ENCODE measurements at places on chromosomes 5 and 9. TPM values are rescaled to one million over a fixed set of nuclear protein-coding genes. Genes with fewer than 3 reads are reported as not detected.

DNA sequence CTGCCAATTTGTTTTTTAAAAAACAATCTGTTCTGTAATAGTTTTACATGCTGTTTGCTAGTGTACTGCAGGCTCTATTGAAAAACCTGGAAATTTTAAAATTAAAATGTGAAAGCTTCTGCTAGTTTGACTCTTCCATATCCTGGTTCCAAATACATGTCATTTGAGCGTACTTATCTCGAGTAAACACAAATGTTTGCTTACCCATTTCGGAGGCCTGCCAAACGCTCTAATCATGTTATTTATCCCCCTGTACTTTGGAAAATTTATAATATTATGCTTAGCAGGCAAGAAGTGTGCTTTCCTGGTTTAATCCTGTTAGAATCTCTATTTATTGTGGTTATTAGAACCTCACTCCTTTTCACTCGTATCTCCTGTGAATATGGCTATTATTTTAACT is 476.8 kb upstream of the CYLC2 start:
- DNase-seq, result no peak

- DNase-seq, result no peak
These were observed 11.4 kb downstream of the VDAC1 start for GRCh38 chr5:133993185-133993936.

ATG10 gene
- total RNA-seq, result 11.7 TPM

TPPP gene
- 0.32 TPM for total RNA-seq

- DNase-seq, result no peak
These were observed 1497.8 kb downstream of the EFNA5 start for GRCh38 chr5:106172681-106173532.

GRCh38 chr5:173800340-173800739 is 87.8 kb upstream of the CPEB4 start:
- DNase-seq, result no peak

DNA sequence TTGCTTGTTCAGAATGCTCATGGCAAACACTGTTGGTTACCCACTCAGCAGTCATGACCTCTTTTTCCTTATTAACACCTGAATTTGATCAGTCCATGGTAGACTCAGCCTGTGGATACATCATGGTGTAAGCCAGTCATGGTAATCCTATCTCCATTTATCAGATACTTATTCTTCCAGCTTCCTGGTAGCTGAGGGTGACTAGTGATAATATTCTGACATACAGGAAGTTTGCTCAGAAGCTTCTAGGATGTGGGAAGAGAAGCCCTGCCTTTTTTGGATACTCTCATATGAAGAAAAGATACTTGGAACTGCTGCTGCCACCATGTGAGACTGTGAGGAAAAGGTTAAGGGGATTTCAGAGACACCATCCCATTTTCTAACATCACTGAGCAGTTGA is 7.3 kb downstream of the GDA start:
- no peak for DNase-seq

- no peak for DNase-seq
These were observed 70.3 kb downstream of the CDH18 start for GRCh38 chr5:19917588-19918122.

TYRP1 gene
- total RNA-seq, result not detected

DNA sequence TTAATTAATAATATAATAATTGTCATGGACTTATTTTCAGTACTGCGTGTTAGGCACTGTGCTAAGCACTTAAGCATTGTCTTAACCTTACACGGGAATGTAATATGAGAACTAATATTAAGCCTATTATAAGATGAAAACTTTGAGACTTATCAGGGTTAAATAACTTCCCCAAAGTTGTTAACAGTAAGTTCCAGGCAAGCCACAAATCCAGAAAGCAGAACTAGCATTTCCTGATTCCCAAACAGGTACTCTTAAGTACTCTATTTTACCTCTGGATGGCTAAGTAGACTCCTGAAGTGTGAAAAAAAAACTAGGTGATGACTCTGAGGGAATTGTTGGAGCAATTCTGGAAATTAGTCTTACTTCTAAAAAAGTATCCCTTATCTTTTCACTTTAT is 23.8 kb downstream of the GABRG2 start:
- no peak for DNase-seq

IFNA2 gene
- total RNA-seq, result not detected

GRCh38 chr9:109117856-109118807 is 1.6 kb downstream of the TMEM245 start:
- DNase-seq, result peak; percentile 66

OR1J2 gene
- not detected for total RNA-seq

HRH2 gene
- total RNA-seq, result 22.8 TPM

DNA sequence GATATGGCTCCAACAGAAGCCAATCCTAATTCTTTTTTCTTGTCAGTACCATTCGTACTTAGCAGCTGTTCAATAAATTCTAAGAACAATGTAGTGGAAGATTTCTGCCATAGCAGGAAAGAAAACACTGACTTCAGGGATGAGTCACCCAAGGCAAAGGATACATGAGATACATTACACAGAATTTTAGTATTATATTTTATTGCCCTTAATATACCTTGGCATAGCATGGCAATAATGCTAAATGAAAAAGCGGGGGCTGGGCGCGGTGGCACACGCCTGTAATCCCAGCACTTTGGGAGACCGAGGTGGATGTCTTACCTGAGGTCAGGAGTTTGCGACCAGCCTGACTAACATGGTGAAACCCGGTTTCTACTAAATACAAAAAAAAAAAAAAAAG is 619.1 kb upstream of the DAB2 start:
- DNase-seq, result no peak

- no peak for DNase-seq
These were observed 11.2 kb upstream of the PPIC start for GRCh38 chr5:123047706-123048105.

- DNase-seq, result no peak
These were observed 452.9 kb downstream of the CSNK1G3 start for GRCh38 chr5:123964884-123965283.

DNA sequence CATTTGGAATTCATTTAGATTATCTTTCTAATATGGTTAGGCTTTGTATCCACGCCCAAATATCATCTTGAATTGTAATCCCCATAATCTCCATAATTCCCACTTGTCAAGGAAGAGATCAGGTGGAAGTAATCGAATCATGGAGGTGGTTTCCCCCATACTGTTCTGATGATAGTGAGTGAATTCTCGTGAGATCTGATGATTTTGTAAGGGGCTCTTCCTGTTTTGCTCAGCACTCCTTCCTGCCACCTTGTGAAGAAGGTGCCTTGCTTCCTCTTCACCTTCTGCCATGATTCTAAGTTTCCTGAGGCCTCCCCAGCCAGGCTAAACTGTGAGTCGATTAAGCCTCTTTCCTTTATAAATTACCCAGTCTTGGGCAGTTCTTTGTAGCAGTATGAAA is 527.5 kb upstream of the ARRDC3 start:
- no peak for DNase-seq

DNA sequence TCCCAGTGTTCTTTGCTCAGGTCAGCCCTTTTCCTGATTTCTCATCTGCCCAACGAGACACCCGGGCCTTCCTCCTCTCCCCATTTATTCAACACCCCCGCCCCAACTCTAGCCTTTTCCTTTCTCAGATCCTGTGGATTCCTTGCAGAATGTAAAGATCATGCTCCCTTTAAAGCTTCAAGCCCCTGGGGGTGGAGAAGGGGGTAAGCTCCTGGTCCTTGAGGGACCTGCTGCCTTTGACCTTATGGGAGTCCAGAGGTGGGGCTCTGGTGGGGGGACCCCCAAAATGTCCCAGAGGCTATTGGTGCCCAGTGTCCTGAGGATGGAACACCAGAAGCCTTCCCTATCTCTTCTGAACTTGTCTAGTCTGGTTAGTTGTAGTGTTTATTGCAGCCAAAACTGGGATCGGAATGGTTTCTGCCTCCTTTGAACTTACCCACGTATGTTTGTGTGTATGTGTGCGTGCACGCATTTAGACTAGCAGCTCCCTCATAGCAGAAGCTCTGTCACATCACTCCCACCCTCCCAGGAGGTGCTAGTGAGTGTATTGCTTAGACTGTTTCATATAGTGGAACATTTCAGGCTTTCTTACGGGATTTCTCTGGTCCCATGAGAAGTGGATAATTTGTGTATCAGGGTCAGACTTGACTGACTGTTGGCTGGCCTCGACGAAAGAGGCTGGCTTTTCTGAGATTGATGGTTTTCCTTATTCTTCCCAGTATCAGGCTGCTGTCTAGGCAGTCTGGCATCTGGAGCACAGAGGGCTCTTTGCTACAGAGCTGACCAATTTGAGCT is 1.1 kb downstream of the GALNT10 start:
- DNase-seq, result peak; percentile 22

LPAR1 gene
- total RNA-seq, result not detected

FOXD4 gene
- not detected for total RNA-seq

- no peak for DNase-seq
These were observed 213.5 kb downstream of the GLIS3 start for GRCh38 chr9:4086119-4087090.

DNA sequence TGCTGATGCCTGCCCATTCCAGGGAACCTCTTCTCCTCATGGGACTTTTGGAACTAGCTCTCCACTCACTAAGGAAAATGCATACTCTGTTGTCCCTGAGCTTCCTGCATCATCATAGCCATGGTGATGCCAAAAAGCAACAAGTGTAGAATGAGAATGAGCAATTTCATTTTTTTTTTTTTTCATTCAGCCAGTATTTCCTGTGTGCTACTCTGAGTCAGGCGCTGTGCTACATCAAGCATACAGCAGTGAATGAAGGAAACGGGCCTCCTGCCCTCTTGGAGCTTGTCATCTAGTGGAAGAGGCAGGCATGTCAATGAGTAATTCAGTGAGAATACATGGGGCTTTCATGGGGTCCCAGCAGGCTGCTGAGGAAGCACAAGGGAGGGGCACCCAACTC is 483.1 kb downstream of the BNC2 start:
- DNase-seq, result no peak

GRCh38 chr9:13410566-13411031 is 131.1 kb upstream of the MPDZ start:
- no peak for DNase-seq

PCDHGC5 gene
- total RNA-seq, result not detected

PCDHGA11 gene
- total RNA-seq, result 0.22 TPM

DNA sequence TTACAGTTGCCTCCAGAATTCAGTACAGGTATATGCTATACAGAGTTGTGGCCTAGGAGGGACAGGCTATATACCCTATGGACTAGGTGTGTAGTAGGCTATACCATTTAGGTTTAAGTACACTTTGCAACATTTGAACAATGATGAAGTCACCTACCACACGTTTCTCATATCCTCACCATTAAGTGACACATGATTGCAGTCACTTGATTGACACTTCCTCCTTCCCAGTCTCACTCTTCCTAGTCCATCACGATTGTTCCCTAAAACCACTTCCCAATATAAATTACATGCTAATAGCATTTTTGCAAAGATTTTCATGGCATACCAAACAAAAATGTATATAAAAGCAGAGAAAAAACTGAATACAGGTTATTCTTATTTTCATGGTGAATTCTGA is 312.2 kb downstream of the EPB41L4A start:
- no peak for DNase-seq

DNA sequence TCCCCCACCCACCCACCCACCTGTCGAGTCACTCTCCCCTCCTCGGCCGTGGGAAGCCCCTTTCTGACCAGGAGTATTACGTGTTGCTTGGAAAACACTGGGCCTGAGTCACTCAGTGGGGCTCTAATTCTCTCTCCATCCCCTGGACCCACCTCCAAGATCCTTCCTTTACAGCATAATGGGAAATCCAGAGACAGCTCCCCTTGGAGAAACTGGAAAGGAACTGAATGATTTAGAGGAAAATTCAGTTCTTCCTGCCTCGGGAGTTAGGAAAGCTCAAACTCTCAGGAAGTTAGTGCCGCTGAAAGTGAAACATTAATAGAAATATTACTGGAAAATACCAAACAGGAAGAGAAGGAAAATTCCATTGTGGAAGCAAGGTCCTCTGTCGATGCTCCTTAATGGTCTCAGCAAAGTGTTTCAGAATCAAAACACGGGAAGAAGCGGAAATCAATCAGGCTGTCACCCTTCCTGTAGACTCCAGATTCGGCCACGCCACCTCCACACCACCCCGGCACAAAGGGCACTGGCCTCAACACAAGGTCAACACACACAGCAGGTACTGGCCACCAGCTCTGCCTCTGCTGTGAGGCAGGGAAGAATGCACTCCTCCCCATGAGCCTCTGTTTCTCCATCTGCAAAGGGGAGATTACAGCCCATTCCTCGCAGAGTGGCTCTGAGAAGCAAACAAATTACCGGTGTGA is 9.6 kb downstream of the SHB start:
- no peak for DNase-seq

- DNase-seq, result no peak
These were observed 522.2 kb downstream of the CSNK1G3 start for GRCh38 chr5:124034083-124034700.

DNA sequence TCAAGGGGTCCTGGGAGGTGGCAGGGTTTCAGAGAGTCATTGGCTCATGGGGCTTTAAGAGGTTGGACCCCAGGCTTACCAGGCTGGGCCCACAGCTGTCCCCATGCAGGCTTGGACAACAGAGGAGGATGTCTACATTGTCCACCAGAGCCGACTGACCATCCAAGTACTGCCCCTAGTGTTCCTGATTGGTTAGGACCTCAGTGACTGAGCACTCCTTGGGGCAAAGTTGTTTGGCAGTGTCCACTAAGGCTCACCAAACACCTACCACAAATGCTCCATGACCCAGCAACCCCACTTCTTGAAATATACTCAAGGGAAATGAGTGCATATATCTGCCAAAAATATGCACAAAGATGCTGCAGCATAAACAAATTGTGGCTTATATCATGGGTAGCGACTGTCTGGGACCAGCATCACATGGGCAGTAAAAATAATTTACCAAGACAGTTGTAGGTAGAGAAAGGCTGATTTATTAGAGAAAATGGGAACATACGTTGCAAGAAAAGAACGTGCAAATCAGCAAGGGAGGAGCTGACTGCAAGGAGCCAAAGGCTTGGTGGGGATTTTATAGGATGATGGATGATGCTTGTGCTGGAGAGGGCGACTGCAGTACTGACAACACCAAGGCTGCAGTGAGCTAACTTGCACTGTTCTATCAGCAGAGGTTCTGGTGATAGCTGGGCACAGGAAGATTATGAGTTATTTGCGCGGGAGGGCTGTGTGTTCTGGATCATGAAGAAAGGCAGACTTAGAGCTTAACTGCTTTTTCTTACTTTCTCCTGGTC is 265.2 kb downstream of the GADD45G start:
- no peak for DNase-seq

HACD4 gene
- total RNA-seq, result 1.8 TPM

DNA sequence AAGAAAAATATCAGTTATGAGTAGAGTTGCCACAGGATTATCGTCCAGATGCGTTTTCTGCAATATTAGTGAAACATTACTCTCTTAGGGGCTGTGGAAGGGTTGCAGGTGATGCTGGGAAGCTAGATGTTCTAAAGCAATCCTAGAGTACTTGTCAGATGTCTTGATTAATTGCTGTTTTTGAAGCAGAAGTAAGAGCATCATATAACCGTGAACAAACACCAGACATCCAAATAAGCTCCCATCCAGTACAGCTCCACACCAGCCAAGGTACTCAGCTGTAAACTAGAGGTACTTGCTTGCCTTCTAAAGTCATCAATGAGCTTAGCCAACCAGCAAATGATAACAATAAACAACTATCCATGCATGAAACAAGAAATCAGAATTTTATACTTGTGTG is 131.1 kb downstream of the ST8SIA4 start:
- DNase-seq, result no peak

- DNase-seq, result no peak
These were observed 78.4 kb upstream of the PTGER4 start for GRCh38 chr5:40601198-40601868.

- no peak for DNase-seq
These were observed 46.8 kb upstream of the ANKRD55 start for GRCh38 chr5:56279979-56280378.

FNBP1 gene
- 323 TPM for total RNA-seq

FBP1 gene
- 1.3 TPM for total RNA-seq

BSPRY gene
- total RNA-seq, result 20.2 TPM

C5orf58 gene
- total RNA-seq, result not detected

GRCh38 chr5:136066661-136067271 is 38.0 kb downstream of the TGFBI start:
- no peak for DNase-seq
